ENCODE measurements at places on chromosomes 6 and 20.

GRCh38 chr6:2245103-2245876, at the start of gene GMDS:
GMDS (minus strand) TSS chr6:2245605.
- peak; percentile 71 for DNase-seq

DNA sequence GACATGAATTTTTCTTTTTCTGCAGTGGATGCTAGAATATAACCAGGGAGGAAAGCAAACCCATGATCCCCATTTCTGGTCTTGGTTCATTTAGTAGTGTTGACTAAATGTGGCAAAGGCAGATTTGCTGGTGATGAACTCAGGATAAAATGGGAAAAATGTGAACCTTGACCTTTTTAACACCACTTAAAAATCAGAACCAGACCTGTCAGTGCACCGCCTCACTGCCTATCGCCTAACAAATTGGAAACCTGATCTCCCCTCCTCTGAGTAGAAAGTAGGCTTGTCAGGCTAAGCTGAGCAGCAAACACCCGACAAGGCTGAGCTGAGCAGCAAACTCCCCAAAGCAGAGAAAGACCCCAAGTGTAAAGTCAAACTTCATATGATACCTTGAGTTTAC, 254.8 kb downstream of the FOXC1 start:
- DNase-seq = no peak

GRCh38 chr20:35527122-35527769, 2.2 kb downstream of the C20orf173 start:
- no peak for DNase-seq

GRCh38 chr6:157542414-157543160, 161.6 kb downstream of the ZDHHC14 start:
- no peak for DNase-seq

- DNase-seq = no peak
Measured at GRCh38 chr6:6497976-6498375, 90.5 kb upstream of the LY86 start.

DNA sequence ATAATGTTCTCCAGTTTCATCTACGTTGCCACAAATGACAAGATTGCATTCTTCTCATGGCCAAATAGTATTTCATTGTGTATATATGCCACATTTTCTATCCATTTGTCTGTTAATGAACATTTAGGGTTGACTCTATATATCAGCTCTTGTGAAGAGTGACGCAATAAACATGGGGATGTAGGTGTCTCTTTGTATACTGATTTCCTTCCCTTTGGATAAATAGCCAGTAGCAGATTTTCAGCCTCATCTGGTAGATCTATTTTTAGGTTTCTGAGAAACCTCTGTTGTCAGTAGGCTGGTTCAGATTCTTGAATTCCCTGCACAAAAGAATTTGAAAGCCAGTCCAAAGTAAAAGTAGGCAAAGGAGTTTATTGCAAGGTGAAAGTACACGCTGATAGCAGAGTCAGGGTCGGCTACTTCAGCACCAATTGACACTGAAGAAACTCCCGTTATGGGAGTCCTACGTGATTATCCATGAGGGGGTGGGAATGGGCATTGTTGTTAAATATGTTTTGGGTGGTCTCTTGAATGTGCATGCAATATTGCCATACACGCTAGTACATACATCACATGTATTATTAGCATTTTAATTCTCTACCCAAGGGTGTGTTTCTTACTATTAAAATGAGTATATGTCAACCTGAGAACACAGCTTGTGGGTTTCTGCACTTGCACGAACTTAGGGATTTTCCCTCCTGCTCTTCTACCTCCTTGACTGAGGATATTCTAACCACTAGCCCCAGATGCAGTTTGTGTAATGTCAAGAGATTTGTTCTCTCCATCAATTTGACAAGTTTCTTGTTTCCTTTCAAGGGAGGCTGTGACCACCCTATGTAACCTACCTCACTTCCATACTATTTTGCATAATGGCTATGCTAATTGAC, 14.4 kb upstream of the SLC17A2 start:
- DNase-seq = no peak

GRCh38 chr20:707451-708110, 32.0 kb upstream of the SCRT2 start:
- DNase-seq = no peak

- no peak for DNase-seq
Measured at GRCh38 chr20:38453941-38454340, 18.7 kb upstream of the RALGAPB start.

DNA sequence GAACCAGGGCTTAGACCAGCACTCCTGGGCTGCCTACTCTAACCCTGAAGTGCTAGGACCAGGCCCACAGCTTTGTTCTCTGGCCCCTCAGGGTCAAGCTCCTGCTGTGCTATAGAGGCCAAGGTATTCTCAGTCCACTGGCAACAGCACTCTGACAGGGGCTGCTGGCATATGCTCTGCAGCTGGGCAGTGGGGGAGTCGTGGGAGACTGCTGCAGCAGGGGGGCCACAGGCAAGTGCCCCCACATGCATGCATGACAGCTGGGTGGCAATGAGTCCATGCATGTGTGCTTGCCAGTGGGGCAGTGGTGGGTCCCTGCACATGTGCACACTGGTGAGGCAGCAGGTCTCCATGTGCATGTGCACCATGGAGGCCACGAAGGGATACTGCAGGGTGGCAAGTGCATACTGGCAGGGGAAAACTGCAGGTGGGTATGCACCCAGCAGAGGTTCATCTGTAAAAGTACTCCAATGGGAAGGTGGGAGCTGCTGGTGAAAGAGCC, 364.9 kb upstream of the IRAK1BP1 start:
- DNase-seq = no peak

DNA sequence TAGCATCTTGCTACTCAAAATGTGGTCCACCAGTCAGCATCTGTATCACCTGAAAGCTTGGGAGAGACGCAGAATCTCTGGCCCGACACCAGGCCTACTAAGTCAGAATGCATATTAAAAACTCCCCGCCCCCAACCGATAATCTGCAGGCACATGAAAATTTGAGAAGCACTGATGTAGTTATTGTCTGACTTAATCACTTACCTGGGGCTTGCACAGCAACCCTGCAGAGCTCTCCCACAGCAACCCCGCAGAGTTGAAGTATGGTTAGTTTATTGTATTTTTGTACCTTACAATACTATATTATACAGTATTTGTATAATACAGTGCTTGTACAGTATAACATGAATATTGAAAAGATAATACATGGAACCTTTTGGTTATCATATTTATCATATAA, 53.7 kb downstream of the KLHL31 start:
- no peak for DNase-seq

DNA sequence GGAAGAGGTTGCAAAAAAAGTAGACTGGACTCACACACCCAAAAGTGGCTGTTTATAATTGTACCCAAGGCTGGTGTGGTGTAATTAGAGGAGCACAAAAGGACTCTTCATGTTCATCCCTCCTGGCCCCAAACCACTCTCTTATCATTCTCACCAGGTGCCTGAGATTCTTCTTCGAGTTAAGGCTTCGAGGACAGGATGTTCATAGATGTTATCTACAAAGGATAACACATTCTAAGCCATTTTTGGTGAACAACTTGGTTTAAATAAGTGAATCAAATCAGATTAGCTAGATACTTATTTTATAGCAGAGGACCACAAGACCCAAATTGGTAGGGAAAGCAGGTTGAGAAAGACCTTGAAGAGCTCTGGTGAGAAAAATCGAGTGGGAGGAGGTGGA, 73.1 kb upstream of the SUPT3H start:
- DNase-seq = no peak

DNA sequence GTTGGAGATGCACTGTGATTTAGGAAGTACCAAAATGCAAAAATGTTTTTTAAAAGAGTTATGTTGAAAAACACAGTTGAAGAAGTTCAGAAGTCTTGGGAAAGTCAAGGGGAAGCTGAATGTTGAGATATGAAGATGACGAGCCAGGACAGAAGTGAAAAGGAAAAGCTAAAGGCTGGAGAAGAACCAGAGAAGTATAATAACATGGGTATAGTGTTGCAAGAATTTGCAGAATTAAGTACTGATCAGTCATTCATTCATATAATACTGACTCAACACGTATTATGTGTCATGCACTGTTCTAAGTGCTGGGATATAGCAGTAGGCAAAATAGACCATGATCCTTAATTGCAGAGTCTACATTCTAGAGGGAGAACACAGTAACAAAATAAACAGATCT, 432.8 kb downstream of the CDC5L start:
- no peak for DNase-seq

DNA sequence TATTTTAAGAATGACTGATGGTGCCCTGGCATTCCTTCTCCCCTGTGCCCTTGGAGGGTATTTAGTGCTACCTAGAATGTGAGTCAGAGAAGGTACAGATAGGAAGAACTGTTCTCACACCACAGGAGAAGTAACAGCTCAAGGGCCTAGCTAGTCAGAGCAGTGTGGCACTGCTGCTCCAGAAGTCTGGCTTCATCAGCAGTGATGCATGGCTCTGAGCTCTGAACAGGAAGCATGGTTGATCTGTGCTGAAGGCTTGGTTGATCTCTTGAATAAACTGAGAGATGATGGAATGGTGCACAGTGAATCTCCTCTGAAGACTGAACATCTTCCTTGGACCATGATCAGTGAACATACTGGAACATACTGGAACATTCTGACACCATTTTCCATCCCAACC, 425.3 kb upstream of the SLC35B3 start:
- DNase-seq = no peak

DNA sequence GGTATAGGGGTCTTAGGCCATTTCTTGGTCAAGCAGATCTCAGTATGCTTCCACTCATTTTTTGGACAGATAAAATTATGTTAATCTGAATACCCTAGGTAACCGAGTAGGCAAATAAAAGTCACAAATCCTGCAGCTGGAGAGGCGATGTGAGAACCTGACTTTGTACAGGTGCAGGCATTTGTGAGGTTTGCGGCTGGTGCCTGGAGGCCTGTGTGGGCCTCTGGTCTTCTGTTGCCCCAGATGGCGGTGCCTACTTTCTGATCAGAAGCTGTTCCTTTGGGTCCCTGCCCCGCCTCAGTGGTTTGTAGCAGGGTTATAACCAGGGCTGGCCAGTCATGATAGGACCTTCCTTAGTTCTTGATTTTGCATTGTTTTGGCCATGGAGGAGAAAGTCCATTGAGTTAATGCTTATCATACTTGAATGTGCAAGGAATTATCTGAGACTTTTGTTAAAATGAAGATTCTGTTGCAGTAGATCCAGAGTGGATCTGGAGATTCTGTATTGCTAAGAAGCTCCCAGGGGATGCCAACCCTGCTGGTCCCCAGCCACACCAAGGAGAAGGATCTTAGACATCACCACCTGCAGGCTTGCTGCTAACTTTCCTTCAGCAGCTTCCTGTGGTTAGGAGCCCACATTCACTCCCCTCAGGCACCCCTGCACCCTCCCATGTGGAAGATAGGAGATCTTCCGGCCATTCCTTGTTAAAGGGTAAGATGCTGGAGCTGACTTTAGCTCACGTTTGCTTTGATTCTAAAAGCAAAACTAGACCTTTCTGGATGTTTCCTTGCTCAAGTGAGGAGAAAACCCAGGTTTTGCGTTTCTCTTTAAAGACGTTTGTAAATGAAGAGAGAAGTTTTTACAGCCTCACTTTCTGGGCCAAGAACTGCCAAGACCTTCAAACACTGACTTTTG, 50.7 kb downstream of the LRRC1 start:
- DNase-seq = no peak

DNA sequence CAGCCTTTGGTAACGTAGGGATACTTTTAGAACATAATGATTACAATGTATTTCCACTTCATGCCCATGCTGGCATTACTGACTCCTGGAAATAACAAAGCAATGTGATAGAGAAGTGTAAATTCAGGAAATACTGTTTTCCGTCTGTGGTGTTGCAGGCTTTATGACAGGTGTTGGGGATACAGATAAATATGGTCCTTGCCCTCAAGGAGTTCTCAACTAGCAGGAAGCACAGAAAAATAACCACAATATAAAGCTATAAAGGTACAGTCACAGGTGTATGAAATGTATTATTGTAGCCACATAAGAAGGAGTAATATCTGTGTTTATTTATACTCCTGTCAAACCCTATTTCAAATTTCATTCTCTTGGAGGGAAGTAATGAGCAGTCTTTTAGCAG, 12.9 kb upstream of the LAMP5 start:
- no peak for DNase-seq

GRCh38 chr20:48181261-48181935, 396.1 kb upstream of the SULF2 start:
- no peak for DNase-seq

GRCh38 chr6:147528511-147529145, 20.1 kb downstream of the SAMD5 start:
- no peak for DNase-seq

DNA sequence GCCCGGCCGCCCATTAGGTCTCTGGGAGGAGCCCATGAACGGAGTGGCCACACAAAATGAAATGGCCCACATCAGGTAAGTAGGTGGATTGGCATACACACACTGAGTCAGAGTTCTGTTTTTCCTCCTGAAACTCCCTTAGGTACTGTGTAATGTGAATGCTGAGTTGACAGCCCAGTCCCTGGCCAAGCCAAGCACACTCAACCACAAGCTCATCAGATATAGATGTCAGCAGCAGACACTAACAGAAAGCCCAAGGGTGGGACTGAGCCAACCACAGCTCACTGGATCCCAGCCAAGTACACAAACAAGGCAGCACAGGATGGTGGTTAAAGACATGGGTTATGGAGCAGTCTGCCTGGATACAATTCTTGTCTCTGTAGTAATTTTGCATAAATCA, 403.4 kb downstream of the GJA1 start:
- DNase-seq = no peak

- no peak for DNase-seq
Measured at GRCh38 chr20:63371291-63371865, 10.2 kb upstream of the CHRNA4 start.

- DNase-seq = no peak
Measured at GRCh38 chr6:16438718-16439591, 200.6 kb downstream of the GMPR start.

DNA sequence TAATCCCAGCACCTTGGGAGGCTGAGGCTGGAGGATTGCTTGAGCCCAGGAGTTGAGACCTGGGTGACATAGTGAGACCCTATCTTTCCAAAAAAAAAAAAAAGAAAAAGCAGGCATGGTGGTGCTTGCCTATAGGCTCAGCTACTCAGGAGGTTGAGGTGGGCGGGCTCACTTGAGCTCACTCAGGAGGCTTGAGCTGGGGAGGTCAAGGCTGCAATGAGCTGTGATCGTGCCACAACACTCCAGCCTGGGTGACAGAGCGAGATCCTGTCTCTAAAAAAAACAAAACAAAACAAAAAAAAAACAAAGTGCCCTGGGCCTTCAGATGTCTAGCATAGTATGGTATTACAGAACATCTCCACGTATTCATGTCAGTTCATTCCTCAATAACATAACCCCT, 42.9 kb downstream of the ZFAND3 start:
- no peak for DNase-seq

Data from activated CD4-positive, alpha-beta T cell treated with anti-CD3 and anti-CD28 coated beads for 1 hour (primary cell).